ENCODE measurements at places on chromosomes 16 and 17.

GRCh38 chr17:30160419-30161172 is 44.0 kb downstream of the NSRP1 start:
- DNase-seq, result no peak

DNA sequence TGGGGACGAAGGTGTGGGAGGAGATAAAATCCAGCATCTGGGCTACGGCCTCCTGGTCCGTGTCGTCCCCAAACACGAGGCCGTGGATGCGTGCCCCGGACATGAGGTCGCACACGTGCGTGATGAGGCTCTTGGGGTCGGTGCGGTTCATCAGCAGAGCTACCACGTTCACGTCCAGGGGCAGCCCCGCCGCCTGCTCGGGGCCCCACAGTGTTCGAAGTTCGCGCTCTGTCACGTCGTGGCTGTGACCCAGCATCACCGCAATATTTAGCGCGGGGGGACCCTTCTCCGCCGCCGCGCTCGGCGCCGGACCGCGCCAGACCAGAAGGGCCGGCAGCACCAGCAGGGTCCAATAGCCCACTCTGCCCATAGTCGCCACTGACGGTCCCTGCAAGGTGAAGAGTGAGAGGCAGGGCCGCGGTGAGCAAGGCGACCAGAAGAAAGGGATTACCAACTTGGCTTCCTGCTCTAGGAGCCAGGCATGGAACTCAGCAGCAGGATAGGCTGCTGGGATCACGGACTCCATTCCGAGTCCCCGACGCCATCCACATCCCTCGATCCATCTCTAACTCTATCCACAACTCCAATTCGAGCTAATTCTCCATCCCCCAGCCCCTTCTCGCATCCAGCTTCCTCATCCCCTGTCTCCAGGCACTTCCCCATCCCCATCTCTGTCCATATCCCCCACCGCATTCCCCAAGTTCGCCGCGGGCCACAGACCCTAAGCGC is 2.0 kb downstream of the GRIN2A start:
- no peak for DNase-seq

DNA sequence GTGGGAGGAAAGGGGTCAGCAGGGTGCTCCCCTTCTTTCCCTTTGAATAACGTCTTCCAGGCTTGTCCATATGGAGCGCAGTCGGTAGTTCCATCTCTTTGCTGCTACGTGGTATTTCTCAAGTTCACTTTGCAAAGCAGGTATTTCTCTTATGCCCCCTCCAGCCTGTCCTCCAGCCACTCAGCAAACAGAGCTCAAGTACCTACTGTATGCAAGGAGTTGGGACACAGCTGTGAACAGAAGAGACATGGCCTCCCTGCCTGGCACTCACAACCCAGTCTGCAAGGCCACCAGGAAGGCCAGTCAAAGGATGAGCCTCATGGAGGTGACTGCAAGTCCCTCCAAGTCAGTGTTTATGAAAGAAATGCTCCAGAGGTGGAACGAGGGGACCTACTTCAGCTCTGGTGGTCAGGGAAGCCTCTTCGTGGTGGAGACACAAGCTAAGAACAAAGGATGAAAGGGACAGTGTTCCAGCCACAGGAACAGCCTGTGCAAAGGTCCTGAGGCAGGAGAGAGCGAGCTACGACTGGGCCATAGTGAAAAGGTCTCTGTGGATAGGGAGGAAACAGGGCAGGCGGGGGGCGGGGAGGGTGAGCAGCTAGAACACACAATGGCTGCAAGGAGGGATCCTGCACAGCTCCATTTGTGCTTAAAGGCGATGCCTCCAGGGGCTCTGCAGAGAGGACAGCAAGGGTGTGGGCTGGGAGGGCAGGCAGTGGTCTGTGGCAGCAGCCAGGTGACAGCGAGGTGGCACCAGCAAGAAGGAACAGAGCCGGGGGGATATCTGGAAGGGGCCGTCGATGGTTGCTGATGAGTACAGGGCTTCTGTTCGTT is 32.6 kb downstream of the PPL start:
- no peak for DNase-seq

- DNase-seq, result no peak
These were observed 171.9 kb upstream of the RPH3AL start for GRCh38 chr17:524406-524950.

GRCh38 chr16:81861915-81862314 is 82.8 kb downstream of the PLCG2 start:
- no peak for DNase-seq

DNA sequence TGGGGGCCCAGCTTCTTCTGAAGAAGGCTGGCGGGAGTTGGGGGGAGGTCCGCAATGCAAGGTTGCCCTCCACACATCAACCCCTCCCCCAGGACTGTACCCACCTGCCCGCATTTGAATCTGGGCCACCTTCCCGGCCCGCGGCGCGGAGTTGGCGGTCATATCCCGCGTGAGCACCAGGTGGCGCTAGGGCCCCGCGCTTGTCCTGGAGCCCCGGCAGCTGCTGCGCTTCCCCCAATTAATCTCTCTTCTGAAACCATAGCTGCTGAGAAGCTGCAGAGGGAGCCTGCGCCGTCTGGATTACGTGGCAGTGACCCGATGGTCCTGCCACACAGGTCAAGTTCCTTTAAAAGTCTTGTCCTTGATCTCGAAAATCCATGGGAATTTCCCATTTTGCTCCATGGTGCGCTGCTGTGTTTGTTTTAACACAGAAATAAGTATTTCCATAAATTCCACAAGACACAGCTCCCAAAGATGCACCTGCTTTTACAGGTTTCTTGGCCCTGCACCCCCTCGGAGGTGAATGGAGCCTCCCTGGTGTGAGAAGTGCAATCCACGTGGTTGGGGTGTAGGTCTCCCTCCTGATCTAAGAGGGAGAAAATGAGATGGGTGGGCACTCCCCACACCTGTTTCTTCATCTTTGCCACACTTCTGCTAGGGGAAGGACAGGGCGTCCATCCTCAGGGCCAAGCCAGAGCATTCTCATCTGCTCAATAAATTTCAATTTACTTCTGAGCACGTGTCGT is 22.1 kb downstream of the COX4I1 start:
- DNase-seq, result peak; percentile 86

GRCh38 chr16:16861546-16861945 is 482.6 kb downstream of the NPIPA7 start:
- DNase-seq, result peak; percentile 53

- peak; percentile 86 for DNase-seq
These were observed at the start of gene RDM1 for GRCh38 chr17:35930211-35931065. RDM1 (minus strand) TSS chr17:35930773; CDS start chr17:35930727, 46 bp downstream.

GRCh38 chr17:78362671-78363070 is 2.8 kb upstream of the SOCS3 start:
- DNase-seq, result no peak

All from HEK293T (cell line).